ENCODE measurements at places on chromosomes 16 and 17.

DNA sequence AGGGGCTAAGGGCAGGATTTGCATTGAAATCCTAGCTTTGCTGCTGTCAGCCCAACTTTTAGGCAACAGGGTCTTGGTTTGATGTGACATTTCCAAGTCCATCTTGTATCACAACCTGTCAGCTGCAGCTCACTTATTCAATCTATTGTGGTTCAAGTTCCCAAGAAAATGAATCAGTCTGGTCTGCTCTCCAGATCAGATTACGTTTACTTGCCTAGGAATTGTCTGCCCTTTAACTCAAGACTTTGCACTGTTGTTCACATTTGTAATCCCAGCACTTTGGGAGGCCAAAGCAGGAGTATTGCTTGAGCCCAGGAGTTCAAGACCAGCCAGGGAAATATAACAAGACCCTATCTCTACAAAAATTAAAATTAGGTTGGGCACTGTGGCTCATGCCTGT, 10.0 kb downstream of the STX4 start:
- no peak for DNase-seq

DNA sequence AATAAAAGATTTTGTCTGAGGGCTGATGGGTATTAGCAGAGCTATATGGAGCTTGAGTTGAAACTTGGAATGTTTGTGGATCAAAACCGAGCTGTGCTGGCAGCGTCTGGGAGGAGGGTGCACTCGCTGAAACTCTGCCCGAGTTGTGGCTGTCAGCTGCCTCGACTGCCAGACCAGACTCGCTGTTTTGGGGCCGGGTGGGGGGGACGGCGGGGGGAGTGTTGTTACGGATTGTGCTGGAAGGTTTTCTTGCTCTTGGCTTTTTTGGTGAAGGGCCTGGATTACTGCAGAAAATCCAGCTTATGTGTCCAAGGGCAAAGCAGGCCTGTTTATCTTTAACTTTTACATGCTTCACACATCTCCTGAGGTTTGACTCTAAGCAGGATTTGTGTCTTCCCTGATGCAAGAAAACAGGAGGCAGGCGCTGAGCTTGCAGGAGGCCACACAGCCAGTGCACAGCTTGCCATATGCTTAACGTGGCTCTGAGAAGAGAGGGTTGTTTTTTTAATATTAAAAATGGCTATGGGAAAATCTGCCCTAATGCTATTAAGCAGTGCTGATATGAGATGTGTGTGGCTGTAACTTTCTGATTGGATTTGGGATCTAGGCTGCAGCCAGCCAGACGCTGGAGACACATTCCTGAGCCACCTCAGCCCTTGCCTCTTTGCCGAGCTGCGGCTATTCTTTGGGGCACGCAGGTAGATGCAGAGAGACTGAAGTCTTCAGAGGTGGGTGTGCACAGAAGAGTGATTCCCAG, 20.5 kb upstream of the RPTOR start:
- DNase-seq = no peak

- no peak for DNase-seq
Observed at GRCh38 chr16:50697421-50697715, 4.0 kb downstream of the NOD2 start.

GRCh38 chr17:69198238-69198637, 30.4 kb downstream of the ABCA10 start:
- DNase-seq = no peak

DNA sequence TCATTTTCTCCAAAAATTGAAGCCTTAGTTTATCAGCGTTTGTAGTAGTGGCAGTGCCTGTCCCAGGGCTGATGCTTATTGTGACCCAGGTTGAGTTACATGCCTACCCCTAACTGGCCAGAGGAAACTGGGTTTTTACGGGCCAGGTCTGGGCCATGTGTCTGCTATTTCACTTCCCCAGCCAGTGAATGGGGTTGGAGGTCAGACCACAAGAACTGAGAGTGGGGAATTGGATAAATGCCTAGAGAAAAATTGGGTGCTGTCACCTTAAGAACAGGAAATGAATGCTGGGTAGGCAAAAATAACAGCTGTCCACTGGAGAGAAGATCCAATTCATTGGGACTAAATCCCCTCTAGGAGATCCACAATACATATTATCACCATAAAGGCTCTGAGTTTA, 5.2 kb downstream of the ADPRM start:
- no peak for DNase-seq

GRCh38 chr17:79651761-79652160, 40.9 kb upstream of the RBFOX3 start:
- no peak for DNase-seq

GRCh38 chr17:37176723-37177122, 199.1 kb upstream of the C17orf78 start:
- DNase-seq = no peak

DNA sequence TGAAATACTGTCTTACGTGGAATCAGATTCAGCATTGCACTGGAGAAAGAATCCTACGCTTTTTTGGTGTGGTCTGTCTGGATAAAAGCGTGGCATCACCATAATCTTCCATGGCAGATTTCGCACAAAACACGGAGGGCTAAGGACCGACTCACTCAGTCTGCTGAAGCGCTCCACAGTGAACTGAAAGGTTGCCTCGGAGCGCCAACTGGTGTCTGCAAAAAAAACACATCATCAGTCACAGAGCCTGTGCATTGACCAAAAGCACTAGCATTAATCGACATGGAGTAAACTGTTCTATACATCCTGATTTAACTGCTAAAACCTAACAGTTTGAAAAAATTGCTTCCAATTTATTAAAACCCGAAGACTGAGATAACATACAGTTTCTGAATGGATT, 40.5 kb downstream of the USP7 start:
- DNase-seq = no peak

DNA sequence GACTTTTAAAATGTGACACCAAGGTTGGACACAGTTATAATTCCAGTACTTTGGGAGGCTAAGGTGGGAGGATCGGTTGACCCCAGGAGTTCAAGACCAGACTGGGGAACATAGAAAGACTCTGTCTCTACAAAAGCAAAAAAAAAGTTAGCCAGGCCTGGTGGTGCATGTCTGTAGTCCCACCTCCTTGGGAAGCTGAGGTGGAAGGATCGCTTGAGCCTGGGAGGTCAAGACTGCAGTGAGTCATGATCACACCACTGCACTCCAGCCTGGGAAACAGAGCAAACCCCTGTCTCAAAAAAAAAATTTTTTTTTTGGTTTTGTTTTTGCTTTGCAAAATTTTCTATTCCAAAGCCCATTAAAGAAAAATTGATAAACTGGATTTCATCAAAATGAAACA, 281.4 kb downstream of the BCAS3 start:
- DNase-seq = no peak

- no peak for DNase-seq
Observed at GRCh38 chr16:81243942-81244341, 5.5 kb downstream of the BCO1 start.

DNA sequence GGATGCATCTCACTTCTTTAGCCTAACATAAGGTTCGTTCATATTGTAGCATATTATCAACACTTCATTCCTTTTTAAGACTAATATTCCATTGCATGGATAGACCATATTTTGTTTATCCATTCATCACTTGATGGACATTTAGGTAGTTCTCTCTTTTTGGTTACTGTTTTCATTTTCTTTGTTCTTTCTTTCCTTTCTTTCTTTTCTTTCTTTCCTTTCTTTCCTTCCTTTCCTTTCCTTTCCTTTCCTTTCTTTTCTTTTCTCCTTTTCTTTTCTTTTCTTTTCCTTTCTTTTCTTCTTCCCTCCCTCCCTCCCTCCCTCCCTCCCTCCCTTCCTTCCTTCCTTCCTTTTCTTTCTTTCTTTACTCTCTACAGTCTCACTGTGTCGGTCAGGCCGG, 24.2 kb downstream of the PLCG2 start:
- DNase-seq = no peak

DNA sequence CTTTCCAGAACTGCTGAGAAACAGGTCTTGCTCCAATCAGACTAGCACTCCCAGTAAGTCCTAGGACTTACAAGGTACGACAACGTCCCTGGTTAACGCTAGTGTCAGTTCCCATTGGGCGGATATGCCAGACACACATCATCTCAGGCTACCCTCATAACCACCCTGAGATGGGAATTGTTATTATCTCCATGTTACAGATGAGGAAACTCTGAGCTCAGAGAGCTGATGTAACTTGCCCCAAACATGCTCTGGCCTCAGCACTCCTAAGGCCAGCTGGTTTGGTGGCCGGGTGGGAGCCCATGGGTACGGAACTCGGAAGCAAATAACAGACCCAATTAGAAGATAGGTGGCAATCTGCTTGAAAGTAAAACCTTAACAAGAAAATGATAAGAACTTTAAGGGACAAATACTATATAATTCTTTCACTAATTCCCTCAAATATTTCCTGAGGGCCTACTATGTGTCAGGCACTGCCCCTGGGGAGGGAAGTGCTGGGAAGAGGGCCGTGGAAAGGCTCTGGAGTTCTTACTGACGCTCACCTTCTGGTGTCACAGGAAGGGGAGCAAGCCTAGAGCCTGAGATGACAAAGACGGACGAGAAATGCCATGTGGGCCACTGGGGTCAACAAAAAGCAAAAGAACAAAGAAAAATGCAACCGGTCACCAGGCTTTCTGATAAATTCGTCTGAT, 6.9 kb downstream of the CREBBP start:
- peak; percentile 40 for DNase-seq

DNA sequence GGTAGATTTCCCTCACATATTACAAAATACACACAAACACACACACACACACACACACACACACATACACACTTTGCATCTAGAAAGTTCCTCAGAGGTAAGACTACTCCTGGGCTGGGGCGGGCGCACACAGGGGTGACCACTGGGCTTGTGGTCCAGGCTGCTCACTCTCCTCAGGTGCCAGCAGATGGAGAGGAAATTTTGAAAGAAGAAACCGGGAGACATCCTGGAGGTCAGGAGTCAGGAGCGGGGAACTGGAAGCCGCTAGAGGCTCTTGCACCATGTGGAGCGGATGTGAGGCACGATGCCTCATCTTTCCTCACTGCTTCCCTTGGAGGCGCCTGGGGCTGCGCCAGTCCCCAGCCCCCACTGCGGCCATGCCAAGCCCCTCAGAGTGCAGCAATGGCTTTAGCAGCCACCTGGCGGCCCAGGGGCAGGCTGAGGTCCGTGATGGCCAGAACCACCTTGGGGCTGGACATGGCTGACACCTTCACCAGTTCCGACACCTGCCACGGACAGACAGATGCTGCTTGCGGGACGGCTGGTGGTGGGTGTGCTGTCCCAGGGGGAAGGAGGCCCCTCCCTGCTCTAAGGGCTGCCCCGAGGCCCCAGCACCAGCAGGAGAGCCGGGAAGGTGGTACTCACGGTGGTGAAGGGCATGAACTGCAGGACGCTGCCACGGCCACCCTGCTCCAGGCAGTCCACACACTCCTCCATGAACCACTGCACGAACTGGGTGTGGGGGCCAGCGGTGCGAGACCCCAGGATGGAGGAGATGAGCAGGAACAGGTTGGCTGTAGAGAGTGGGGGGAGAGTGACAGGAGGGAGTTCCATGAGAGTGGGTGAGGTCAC, 4.1 kb downstream of the CSF3 start:
- DNase-seq = no peak

- DNase-seq = no peak
Observed at GRCh38 chr17:79589669-79590522, 21.0 kb downstream of the RBFOX3 start.

- DNase-seq = no peak
Observed at GRCh38 chr17:69592692-69593350, 178.3 kb downstream of the MAP2K6 start.

DNA sequence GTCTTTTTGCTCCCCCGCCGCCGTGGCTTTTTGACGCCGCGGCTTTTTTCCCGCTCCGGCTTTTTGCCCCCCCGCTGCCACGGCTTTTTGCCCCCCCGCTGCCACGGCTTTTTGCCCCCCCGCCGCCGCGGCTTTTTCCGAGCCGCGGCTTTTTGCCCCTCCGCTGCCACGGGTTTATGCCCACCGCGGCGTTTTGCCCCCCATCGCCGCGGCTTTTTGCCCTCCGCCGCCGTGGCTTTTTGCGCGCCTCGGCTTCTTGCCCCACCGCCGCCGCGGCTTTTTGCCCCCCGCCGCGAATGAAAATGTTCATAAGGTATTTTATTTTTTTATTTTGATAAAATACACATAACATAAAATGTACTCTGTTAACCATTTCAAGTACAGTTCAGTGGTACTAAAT, 527.2 kb upstream of the WSB1 start:
- DNase-seq = no peak

GRCh38 chr16:87219287-87219909, 97.8 kb downstream of the C16orf95 start:
- DNase-seq = no peak

DNA sequence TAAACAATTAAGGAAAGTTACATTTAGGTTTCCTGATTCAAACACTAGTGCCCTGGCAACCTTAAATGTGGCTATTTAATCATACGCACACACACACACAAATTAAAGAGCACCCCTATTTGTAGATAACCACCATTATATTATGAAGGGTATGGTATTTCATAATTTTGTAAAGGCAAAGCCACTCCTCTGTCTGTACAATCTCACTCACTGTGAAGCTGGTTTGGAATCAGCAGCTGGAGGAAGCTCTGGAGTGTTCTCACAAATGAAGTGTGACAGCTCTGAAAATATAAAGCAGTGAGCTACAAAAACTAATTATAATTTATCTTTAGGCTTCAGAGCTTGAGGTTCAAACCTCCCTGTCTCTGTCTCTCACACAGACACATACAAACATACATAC, 57.9 kb upstream of the KCNJ16 start:
- no peak for DNase-seq

GRCh38 chr17:59151006-59151405, 4.0 kb downstream of the SKA2 start:
- DNase-seq = no peak

- DNase-seq = no peak
Observed at GRCh38 chr17:48294020-48294805, 135.8 kb downstream of the SKAP1 start.

DNA sequence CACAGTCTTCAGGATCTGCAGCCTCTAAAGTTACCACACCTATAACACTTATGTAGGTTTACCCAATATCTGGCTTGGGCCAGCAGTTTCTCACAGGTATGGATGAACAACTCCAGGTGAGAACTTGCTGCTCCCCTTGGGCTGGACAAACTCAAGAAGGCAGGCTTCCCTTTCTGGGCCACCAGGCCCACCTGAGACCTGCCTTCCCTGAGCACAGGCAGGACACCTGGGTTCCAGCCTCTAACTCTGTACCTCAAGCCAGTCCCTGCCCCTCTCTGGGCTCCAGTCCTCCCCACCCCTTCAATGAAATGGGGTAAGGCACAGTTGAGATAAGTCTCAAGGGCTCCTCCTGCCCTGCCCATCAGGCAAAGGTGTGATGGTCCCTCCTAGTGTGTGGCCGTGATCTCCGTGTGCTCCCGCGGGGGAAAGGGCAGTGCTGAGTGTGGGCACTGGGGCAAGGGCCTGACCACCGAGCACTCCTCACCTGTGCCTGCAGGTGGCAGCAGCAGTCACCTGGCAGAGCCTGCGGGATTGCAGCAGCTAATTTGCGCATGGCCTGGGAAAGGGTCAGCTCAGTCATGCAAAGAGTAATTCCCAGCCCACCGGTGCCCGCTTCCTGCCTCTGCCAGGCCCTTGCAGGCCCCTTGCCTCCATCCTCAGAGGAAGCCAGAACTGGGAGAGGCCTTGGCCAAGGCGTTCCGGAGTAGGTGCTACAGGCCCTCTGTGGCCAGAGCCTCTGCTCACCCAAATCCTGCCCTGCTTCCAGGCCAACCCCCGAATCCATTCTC, 28.2 kb upstream of the ADGRG1 start:
- peak; percentile 23 for DNase-seq

Data from hematopoietic multipotent progenitor cell treated with erythropoietin and hydrocortisone succinate and interleukin-3 and kit ligand, for 17 days (in vitro differentiated cells).